ENCODE measurements at places on chromosomes 2 and 18. TPM values are rescaled to one million over a fixed set of nuclear protein-coding genes. Genes with fewer than 3 reads are reported as not detected.

CXCR1 gene
- not detected for total RNA-seq

CIDEA gene
- not detected for total RNA-seq

INO80C gene
- 4.7 TPM for total RNA-seq

TMEM37 gene
- total RNA-seq = 0.69 TPM

STK39 gene
- 19.3 TPM for total RNA-seq

SIX3 gene
- not detected for total RNA-seq

EGR4 gene
- total RNA-seq = not detected

POTEE gene
- total RNA-seq = not detected

NEUROD1 gene
- total RNA-seq = not detected

MREG gene
- total RNA-seq = 1.9 TPM

PHOSPHO2 gene
- total RNA-seq = 4.2 TPM

MAP3K20 gene
- total RNA-seq = 26.4 TPM

PLCD4 gene
- 2.9 TPM for total RNA-seq

RUFY4 gene
- total RNA-seq = not detected

GKN2 gene
- not detected for total RNA-seq

XIRP2 gene
- total RNA-seq = not detected

RIT2 gene
- total RNA-seq = not detected

UGT1A3 gene
- total RNA-seq = 4.1 TPM

REG1B gene
- not detected for total RNA-seq

DYNAP gene
- total RNA-seq = not detected

All from renal cortical epithelial cell (primary cell).